ENCODE measurements at places on chromosomes 3 and 15.

DNA sequence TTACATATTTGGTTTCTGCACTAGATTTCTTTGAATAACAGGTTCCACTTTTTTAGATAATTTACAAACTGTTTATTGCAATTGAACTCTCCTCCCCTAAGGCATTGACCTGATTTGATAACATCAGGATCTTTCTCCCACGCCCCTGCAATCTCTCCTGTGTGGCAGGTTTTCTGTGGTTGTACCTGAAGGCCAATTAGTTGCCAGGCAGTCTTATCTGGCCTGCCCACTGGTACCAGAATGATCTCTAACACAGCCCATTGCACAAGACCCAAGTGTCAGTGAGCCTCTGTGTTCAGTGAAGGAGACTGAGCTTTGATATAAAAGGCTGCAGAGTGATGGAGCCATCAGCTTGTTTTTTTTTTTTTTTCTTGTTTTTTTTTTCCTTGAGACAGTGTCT, 3.3 kb downstream of the ACAD9 start:
- no peak for DNase-seq

GRCh38 chr3:141877911-141878310, 1.5 kb downstream of the ATP1B3 start:
- no peak for DNase-seq

DNA sequence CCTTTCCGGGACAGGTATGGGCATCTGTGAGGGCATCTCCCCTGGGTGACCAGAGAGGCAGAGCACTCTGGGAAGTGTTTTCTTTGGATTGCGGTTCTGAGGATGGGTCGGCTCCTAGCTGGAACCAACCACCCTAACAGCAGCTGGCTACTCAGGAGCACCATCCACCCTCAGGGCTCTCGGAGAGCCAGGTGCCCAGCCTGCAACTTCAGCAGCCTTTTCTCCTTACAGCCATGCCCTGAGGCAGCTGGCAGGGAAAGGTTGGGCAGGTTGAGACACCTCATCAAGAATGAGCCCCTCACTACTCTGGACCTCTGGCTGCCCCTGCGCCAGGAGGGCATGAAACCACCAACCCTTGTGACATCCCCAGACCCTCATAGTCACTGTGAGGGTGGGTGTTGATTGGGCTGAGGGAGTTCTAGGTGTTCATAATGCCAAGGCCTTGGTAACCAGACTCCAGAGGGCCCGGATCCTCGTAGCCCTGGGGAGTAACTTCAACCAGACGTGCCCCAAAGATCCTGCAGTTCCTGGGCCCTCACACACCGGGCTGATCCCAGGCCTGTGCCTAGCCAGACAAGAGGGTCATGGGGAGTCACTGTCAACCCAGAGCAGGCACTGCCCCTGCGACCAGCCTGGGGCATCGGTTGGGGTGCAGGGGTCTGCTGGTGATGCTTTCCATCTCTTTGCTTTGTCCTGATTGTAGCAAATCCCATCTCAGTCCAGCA, 114.4 kb upstream of the ABHD17C start:
- no peak for DNase-seq

DNA sequence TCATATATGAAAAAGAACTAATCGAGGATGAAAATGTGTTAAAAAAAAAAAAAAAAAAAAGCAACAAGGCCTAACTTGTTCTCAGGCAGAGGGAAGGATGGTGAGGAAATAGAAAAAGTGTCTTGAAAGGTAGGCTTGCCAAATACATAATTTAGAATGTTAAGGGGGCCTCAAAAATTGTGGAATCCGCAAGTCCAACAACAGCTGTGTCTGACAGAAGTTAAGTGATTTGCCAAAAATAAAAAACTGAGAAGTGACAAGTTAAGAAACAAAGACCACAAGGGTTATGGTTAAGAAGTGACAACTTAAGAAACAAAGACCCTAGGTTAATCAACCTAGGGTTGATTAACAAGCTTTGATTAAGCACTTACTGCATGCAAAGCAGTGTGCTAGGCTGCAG, 110.6 kb downstream of the P2RY1 start:
- DNase-seq: no peak

DNA sequence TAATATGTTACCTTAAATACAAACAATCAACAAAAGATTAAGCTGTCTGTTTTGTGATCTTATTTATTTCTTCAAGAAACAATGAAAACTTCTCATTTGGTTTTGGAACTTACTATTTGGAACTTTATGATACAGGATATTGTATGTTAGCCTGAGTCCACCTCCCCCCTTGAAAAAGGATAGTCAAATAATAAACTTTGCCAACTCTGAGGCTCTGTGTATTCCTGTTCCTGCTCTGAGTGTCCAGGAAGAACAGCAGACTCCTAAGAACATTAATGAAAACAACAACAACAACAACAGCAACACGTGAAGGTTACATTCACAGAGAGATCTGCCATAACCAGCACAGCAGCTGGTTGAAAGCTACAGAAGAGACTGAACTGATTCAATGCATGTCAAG, 108.1 kb upstream of the AADACL2 start:
- no peak for DNase-seq

DNA sequence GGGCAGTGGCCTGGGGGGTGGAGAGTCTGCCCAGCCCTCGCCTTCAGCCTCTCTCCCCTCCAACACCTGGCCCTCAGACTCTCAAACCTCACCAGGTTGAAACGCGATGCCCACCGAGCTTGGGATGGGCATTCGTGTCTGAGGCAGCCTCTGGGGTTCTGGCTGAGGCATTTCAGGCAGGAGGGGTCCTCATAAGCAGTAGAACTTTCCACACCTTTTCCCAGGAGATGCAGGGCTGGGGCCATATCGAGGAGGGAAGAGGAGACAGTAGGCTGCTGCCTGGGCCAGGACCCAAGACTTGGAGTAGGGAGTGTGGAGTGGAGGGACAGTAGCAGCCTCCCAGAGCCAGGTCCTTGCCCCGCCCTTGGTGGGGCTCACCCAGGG, 24.6 kb downstream of the ACAA1 start:
- DNase-seq: no peak

- DNase-seq: no peak
These were observed 372.2 kb upstream of the WNT5A start for GRCh38 chr3:55859305-55859704.

All from stimulated activated CD4-positive, alpha-beta T cell treated with anti-CD3 and anti-CD28 coated beads, Interleukin-2, amount 100 ng/mL, for 48 hours (primary cell).